CD4-positive, alpha-beta T cell treated with Interleukin-21 for 1 hour (primary cell): ENCODE measurements at places on chromosomes 7 and 10.

- DNase-seq: no peak
These were observed 19.3 kb downstream of the LSM5 start for GRCh38 chr7:32470871-32471270.

DNA sequence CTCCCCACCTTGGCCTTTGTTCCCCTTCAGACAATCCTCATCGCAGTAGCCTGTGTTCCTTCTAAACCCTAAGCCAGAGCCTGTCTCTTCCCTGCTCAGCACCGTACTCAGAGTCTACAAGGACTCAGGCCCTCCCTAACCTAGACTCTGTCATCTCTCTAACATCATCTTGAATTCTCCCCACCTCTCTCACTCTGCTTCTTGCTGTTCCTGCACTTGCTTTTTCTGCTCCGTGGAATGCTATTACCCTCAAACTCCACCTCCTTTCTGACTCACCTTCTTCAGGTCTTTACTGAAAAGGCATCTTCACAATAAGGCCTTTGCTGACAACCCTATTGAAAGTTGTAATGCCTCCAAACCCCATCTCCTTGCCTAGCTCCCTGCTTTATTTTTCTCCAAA is 141.0 kb downstream of the DKK1 start:
- no peak for DNase-seq

DNA sequence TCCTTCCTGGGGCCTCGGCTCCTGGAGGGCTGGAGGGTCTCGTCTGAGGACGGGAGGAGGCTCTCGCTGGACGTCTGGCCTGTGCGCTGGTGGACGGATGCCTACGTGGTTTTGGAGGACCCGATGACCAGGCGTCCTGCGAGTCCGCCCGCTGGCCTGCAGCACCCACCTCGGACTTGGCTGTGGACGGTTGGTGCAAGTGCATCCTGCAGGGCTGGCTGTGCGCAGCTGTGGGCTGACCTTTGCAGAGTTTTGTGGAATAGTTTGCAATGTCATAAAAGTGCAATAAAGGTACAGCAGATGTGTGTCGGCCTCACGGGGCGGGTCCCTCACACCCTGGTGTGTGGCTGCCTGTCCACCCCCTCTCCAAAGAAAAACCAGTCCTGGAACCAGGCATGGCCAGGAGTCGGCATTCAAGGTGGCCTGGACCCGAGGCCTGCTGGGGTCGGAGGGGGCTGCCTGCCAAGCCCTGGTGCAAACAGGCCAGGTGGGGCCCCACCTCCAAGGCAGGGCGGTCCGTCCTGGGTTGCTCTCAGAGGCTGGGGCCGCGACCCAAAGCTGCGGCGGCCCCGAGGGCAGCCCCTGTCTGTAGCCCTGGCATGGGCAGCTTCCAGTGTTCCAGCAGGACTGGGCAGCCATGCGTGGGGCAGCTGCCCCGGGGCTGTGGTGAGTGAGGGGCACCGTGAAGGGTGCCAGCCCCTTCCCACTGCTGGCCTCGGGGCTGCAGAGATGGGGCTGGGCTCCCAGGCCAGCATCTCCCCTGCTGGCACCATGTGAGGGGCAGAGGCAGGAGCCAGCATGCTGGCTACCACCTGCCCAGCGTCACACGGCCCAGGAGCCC is 29.3 kb upstream of the FOXL3 start:
- DNase-seq: no peak

GRCh38 chr7:1330801-1331425 is 98.2 kb downstream of the UNCX start:
- DNase-seq: no peak

GRCh38 chr10:49171326-49172060 is 16.7 kb downstream of the TMEM273 start:
- DNase-seq: no peak

- no peak for DNase-seq
These were observed 68.3 kb downstream of the HIPK2 start for GRCh38 chr7:139709485-139709884.

- DNase-seq: no peak
These were observed 32.0 kb downstream of the TBATA start for GRCh38 chr10:70753026-70753663.

- DNase-seq: no peak
These were observed 116.0 kb downstream of the EGFR start for GRCh38 chr7:55134786-55135185.

GRCh38 chr7:45026013-45026412 is 26.0 kb downstream of the CCM2 start:
- DNase-seq: no peak

- peak; percentile 48 for DNase-seq
These were observed 348.1 kb downstream of the GATA3 start for GRCh38 chr10:8402576-8402975.

- no peak for DNase-seq
These were observed 236.1 kb downstream of the PTPRN2 start for GRCh38 chr7:158351481-158351880.

- DNase-seq: no peak
These were observed 48.6 kb upstream of the MKLN1 start for GRCh38 chr7:131279044-131279443.

- no peak for DNase-seq
These were observed 150.1 kb downstream of the SNX10 start for GRCh38 chr7:26441611-26442277.

DNA sequence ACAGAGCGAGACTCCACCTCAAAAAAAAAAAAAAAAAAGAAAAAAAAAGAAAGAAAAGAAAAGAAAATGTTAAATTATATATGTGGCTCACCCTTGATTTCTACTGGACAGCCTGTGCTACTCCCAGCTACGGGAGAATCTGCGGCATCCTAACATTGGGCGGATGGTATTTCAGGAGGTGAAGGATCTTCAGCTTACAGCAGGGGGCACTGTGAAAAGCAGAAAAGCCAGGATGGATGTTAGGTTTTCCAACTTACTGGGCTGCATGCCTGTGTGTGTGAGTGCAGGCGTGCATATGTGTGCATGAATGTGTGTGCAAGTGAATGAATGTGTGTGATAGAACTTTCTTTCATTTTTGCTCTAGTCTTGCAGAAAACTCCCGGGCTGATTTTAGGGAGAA is 1066.5 kb downstream of the TYW1 start:
- no peak for DNase-seq

DNA sequence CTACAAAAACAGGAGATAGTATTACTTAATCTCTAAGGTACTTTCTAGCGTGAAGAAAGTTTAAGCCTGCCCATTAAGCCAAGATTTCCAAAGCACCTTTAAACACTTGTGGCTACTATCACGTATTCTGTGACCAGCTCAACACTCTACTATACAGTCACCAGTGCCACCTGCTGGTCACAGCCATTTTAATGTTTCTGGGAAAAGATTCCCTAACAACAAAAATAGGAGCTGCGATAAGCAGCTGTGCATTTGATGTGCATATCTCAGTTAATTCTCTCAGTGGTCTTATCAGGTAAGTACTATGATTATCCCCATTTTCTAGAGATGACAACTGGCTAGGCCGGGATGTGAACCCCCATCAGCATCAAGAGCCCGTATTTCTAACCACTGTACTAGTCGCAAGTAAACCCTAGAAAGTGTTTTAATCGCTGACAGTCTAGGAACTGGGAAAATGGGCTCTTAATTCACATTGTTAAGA is 860 bp downstream of the SEC31B start:
- peak; percentile 71 for DNase-seq

DNA sequence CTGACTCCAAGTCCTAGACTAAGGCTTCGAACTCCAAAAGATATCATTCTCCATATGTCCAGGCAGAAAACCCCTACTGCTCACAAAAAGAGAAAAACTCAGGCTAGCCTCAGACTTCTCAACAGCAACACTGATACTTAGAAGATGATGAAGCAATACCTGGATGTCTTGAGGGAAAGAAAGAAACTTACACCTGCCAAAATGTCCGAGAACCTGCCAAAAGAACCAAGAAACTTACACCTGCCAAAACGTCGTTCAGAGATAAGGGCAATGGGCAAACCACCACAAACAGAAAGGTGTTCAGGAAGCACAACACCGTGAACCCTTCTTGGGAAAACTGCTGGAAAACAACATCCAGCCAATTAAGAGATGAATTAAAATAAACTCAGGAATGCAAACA is 15.3 kb downstream of the ABLIM1 start:
- no peak for DNase-seq

- no peak for DNase-seq
These were observed 23.5 kb upstream of the GJD4 start for GRCh38 chr10:35581655-35582054.

- DNase-seq: no peak
These were observed 221.6 kb downstream of the DGKI start for GRCh38 chr7:137625197-137625596.

DNA sequence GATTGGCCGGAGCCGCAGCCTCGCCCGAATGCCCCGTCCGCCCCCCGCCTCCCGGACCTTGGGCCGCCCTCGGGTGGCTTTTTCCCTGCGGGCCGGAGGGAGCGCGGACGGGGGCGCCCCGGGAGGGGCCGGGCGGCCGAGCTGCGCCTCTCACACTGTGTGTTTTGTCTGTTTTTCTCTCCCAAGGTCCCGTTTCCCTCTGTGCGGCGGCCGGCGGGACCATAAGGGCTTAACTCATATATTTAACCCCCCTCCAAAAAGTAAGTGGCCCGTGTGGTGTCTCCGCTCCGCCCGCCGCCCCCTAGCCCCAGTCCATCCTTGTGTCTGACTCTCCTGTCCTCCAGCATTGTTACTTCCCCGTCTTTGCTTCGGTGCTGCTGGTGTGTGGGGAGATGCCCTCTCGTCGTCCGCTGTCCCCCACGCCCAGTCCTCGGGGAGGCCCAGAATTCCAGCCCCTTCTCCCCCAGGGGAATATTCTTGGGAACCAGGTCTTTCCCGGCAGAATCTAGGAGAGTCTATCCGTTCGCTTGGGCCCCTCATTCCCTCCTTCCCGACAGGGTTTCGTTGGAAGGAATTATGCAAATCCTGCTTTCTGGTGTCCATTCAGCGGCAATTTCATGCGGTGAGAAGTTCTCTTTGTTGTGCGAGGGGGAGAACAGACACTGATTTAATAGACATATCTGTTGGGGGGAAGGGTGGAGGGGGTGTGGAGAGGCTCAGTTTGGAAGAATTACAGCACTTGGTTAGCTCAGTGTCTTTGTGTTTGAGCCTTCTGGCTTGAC is 1.3 kb downstream of the LCOR start:
- DNase-seq: peak; percentile 7

GRCh38 chr10:95907456-95908253 is at the start of gene CC2D2B:
Gene CC2D2B (plus strand): TSS chr10:95907975. CDS start chr10:95911324, 3,349 bp downstream.
- peak; percentile 57 for DNase-seq

DNA sequence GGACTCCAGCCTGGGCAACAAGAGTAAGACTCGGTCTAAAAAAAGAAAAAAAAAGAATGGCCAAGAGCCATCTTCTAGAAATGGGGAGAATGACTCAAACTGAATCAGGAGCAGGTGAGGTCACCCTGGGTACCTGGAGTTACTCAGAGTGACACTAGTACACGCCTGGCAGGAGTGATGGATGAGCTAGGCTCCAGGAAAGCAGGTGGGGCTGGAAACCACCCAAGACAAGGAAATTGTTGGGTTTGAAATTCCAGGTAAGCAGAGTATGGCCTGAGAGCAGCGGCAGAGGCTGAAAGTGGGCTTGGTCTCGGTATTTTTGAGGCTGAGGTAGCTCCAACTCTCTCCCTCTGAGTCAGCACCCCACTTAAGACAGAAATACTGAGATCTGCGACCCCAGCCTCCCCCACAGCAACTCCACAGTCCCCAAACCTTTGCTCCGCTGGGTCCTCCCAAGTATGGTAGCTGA is 18.5 kb downstream of the DDIT4 start:
- no peak for DNase-seq

GRCh38 chr10:11604865-11605650 is 6.4 kb downstream of the USP6NL start:
- DNase-seq: no peak
